ENCODE measurements at places on chromosomes 12 and 14.

GRCh38 chr14:24701062-24701461, 67.1 kb upstream of the GZMB start:
- no peak for DNase-seq

- no peak for DNase-seq
These were observed 113.2 kb downstream of the APAF1 start for GRCh38 chr12:98758331-98758730.

- DNase-seq = no peak
These were observed 5.3 kb downstream of the TRPV4 start for GRCh38 chr12:109827566-109828550.

GRCh38 chr12:132462788-132463187, 27.2 kb upstream of the FBRSL1 start:
- DNase-seq = no peak

GRCh38 chr12:33586576-33586975, 147.0 kb upstream of the SYT10 start:
- no peak for DNase-seq

GRCh38 chr14:24900269-24901100, 149.5 kb downstream of the STXBP6 start:
- DNase-seq = no peak

- DNase-seq = no peak
These were observed 262.6 kb upstream of the LRIG3 start for GRCh38 chr12:59182658-59183455.

DNA sequence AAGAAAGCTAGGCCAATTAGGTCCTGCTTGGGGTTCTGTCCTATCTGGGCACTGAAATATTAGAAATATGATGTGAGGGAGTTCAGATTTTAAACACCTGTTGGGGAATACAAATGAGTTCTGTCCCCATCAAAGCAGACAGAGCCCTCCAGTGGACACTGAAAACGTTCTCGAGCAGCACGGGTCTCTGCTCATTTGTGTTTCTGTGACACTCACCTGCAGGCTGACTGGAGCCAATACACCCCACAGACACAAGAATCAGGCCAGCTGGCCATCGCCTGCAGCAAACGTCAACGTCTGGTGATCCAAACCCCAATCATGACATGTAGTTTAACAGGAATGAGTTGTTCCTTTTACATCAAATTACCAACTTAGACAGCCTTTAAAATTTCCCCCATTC, 493.4 kb upstream of the TMEM132C start:
- DNase-seq = no peak

GRCh38 chr14:95614349-95614748, 71.9 kb upstream of the TCL1B start:
- DNase-seq = no peak

GRCh38 chr12:102562836-102563425, 82.6 kb upstream of the IGF1 start:
- no peak for DNase-seq

All from activated naive CD8-positive, alpha-beta T cell treated with anti-CD3 and anti-CD28 coated beads, Interleukin-2, amount 10 ng/mL, durations not matched to agents 7 days and 5 days (primary cell).